ENCODE measurements at places on chromosomes 1 and 21.

GRCh38 chr1:101476541-101476940, 239.7 kb downstream of the S1PR1 start:
- no peak for DNase-seq

- no peak for DNase-seq
Measured at GRCh38 chr1:151581451-151581850, 30.4 kb upstream of the SNX27 start.

- no peak for DNase-seq
Measured at GRCh38 chr1:95793893-95794292, 559.9 kb downstream of the RWDD3 start.

GRCh38 chr21:44443291-44443890, 11.9 kb upstream of the LRRC3 start:
- no peak for DNase-seq

GRCh38 chr1:53116307-53116810, 26.1 kb downstream of the SLC1A7 start:
- DNase-seq, result no peak

DNA sequence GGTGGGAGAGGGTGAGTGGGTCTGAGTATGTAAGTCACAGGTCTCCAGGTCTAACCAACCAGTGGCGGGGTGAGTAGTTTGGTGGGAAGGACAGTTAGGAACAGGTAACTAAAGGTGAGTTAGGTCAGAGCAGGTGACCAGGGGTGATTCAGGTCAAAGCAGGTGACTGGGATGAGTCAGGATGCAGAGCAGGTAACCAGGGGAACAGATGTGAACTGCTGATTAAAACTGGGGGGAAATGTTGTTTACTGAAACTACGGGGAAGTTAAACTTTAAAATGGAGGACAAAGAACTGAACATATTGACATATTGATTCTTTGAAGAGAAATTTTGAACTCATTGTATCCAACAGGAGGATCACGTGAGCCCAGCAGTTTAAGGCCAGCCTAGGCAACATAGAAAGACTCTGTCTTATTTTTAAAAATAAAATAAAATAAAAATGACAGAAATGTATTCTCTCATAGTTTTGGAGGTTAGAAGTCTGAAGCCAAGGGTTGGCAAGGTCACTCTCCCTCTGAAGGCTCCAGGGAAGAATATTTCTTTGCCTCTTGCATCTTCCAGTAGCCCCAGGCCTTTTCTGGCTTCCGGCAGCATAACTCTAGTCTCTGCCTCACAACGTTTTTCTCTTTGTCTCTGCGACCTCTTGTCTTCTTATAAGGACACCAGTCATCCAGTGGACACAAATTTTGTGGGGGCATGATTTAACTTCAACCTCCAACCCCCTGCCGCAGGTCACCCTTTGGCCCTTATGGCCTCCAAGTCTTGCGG, 64.3 kb upstream of the TINAGL1 start:
- DNase-seq, result no peak

GRCh38 chr1:157415661-157416060, 136.7 kb downstream of the FCRL5 start:
- no peak for DNase-seq

DNA sequence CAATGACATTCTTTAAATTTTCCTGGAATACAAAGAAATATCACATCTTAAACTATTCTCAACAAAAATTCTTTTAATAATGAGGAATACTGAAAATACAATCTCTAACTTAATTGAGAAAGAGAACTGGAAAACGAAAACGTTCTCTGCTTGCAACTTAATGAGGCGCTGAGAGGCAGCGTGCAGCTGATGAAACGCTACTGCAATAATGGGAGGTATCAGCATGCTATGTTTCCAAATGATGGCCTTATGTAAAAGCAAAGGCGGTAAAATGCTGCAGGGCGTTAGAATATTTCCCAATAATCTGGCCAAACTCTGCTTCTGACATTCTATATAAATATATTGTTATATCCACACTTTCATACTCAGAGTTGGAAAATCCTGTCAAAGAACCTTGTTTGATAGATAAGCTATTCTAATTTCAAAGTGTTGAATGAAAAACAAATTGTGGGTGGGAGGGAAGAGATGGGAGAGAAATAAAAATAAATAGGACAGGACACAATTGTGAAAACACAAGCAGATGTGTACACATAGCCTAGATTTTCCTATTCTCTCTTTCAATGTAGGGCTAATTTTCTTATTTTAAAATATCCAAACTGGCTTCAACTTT, 70.9 kb downstream of the APP start:
- DNase-seq, result no peak

- no peak for DNase-seq
Measured at GRCh38 chr1:184919892-184920291, 54.4 kb downstream of the NIBAN1 start.

- DNase-seq, result peak; percentile 17
Measured at GRCh38 chr21:32772281-32773047, 909 bp upstream of the PAXBP1 start.

GRCh38 chr1:91651661-91652071, 151.0 kb downstream of the CDC7 start:
- DNase-seq, result no peak

- no peak for DNase-seq
Measured at GRCh38 chr1:22959545-22960360, 12.9 kb downstream of the LACTBL1 start.

Data from neuronal stem cell (in vitro differentiated cells).